ENCODE measurements at places on chromosomes 3 and 15.

- peak; percentile 44 for DNase-seq
Measured at GRCh38 chr3:184289426-184289938, 9.6 kb upstream of the PSMD2 start.

- DNase-seq = no peak
Measured at GRCh38 chr15:39625451-39625850, 44.6 kb downstream of the THBS1 start.

DNA sequence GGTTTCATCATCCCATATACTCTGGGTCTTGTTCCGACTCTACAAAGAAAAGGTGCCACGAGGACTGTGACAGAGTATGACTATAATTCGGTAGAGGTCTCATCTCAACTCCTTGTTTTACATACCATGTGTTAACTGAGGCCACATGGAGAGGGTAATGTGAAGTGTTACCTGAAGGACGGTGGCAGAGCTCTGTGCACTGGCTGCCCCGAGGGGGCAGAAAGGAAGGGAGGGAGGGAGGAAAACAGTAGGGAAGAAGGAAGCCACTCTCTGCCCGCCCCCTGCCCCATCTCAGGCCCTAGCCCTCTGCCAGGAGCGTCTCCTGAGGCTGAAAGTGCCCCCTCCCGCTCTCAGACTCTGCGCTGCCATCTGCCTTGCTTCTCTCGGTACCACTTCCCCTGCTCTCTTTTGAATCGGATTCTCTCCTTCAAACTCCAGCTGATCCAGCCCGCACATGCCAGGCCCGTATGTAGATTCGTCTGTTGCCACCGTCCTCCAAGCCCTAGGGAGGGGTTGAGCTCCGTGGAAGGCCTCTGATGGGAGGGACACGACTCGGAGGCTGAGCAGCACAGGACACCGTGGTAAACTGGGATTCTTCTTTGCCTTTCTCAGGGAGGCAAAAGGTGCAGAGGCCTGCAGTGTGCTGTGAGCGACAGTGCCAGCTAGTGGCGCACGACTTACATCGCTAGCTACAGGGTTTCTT lies 70.5 kb upstream of the ATP10A start:
- DNase-seq = peak; percentile 40

DNA sequence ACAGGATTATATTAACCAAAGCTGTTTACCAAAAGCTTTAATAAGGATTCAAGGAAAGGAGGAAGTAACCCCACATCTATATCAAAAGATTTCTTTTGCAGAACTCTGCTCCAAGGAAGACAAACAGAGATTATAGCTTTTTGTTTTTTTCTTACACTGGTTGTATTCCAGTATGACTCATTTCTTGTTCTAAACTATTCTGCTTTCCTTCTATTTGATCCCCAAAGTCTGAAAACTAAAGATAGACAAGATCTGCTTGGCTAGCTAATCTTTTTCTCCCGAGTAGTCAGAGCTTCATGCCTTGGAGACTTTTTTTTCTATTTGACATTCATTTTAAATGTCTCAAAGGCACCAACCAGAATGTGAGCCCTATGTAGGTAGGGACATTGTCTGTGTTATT lies 36.8 kb upstream of the FRMD5 start:
- DNase-seq = no peak

GRCh38 chr3:144085964-144086363 lies 114.3 kb downstream of the DIPK2A start:
- peak; percentile 45 for DNase-seq

DNA sequence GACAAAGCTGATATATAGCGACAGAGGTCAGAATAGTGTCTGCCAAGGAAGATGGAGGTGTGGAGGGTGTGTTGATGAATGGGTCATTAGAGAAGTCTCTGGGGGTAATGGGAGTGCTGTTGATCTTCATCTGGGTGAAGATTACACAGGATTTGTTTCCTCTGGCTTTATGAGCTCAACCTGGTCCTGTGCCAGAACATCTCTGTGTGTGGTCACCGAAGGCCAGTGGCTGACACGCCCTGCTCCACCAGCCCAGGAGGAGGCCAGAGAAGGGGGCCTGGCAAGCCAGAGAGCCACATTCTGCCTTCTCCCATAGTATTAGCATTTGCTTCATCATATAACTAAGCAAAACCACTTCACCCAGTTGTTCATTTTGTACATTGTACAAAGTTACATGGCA lies 121.1 kb downstream of the ZNF621 start:
- DNase-seq = no peak

DNA sequence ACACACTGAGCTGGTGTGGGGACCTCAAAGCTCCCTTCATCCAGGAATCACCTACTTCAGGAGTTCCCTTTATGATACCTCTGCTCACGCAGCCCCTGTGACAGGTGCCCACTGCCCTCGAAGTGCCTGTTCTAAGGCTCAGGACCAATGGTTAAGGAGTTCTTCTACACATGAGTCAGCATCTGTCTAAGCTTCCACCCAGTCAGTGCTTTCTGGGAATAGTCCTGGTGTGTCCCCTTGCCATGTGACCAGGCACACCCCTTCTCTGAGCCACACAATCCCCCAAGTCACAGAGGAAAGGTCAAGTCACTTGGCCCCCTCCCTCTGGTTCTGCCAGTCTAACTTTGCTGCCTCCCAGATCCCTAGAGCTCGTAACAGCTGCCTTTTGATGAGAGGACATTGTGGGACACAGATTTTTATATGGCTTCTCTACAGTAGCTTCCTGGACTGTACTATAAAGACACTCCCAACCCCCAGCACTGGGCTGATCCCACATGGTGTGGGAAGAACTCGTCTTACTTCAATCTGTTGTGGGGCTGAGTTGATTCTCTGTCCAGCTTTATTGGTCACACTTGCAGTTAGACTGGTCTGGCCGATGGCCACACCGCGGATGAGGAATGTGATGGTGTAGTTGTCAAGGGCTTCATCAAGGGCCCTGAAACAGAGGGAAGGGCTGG lies 78.8 kb downstream of the NUP210 start:
- no peak for DNase-seq

DNA sequence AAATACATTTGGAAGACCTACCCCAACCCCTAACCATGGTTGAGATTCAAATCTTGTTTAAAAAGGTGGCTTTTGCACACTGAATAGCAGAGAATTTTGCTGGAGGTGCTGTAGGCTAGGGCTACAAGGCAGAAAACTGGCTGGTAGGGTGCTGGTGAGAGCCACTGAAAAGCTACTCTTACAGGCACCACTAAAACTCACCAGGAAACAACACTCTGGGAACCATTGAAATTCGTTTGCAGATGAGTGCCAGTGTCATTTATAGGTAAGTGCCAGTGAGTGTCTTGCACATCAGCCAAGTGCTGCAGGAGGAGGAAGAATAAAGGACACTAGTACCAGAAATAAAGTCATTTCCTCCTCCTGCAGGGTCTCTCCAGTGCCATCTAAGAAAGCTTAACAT lies 610.2 kb downstream of the ZNF385D start:
- DNase-seq = no peak

DNA sequence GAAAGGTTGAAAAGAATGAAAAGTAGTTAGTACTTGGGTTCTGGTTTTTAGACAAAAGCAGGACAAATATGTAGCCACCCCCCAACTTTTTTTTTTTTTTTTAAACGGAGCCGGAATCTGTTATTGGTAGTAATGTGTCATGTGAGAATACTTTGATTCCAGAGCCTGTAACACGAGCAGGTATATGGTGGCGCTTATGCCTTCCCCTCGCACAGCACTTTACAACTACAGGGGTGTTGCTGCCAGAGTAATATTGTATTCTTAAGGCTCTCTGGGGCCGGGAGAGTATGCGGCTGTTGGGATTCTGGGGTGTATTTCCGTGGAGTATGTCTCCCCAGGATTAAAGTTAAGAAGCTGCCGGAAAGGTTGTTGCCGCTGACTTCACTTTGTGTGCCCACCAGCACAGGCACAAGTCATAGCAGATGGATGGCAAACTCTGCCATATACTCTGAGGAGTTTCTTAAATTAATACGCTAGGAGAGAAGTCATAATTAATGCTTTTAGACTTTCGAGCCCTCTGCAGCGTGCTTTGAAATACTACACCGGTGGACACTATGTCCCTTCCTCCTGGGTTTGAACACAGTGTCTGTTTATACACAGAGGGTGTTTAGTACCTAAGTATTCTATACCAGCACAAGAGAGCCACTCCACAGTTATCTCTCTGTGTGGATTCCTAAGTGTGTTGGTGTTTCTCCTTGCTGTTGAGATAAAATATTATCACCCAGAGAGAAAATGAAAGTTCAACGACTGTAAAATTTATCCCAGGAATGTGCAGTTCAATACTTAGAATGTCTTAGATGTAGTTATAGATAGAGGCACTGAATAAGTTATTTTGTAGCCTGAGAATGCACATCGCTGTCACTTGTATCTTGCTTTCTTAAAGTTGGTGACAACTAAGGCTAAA lies 1.4 kb downstream of the MBNL1 start:
- no peak for DNase-seq

GRCh38 chr3:140924097-140924873 lies 17.4 kb upstream of the SLC25A36 start:
- no peak for DNase-seq

- DNase-seq = peak; percentile 57
Measured at GRCh38 chr3:5021116-5022092, 42.2 kb downstream of the BHLHE40 start.

GRCh38 chr3:74921676-74922075 lies 307.2 kb upstream of the CNTN3 start:
- DNase-seq = no peak

DNA sequence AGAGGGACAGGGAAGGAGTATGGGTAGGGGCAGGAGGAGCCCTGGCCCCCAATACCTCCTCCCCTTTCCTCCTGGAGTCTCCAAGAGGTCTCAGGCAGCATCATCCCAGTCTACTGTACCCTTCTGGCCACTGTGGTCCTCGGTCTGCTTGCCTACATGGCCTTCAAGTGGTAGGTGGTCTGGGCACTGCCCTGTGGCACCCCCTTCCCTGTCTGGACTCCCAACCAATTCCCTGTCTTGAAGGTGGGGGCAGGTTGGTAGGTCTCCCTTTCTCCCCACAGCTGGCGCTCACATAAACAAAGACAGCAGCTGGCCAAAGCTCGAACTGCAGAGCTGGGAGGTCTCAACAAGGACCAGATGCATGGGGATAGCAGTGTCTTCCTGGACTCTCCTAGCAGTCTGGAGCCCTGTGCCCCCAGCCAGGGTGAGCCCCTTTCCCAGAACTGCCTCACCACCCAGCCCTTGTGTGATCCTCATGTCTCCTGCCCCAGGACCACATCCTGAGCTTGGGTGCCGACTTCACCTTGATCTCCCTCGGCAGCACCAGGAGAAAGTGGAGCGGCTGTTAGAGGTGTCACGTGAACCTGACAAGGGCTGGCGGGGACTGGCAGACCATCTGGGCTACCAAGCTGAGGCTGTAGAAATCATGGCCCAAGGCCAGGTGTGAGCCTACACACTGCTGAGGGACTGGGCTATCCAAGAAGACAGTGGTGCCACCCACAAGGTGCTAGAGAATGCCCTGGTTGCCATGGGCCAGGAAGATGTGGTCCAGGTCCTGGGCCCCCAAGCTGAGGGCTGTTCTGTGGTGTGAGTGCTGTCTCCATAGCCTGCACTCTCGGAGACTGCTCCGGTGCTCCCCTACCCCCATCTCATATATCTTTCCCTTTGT lies 33.1 kb downstream of the NBEAL2 start:
- no peak for DNase-seq

GRCh38 chr3:67495751-67496150 lies 158.7 kb downstream of the SUCLG2 start:
- DNase-seq = no peak

GRCh38 chr15:25543196-25543595 lies 104.4 kb upstream of the UBE3A start:
- no peak for DNase-seq

- peak; percentile 58 for DNase-seq
Measured at GRCh38 chr3:50338965-50339364, 1.7 kb downstream of the RASSF1 start.

DNA sequence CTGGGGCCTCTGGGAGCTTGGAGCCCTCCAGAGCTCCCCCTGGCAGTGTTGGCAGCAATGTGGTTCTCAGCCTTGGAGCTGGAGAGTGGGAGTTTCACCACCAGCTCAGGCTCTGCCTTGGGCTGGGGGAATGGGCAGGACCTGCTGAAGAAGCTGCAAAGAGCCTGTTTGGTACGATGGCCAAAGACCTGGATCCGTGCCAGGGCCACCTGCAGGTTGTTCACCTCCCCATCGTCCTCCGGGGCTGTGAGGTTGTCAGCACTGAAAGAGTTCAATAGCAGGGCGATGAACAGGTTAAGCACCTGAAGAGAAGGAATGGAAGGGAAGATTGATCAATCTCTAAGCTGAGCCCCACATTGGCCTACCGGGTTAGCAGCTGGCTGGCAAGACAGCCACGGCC lies 77.3 kb upstream of the SCN5A start:
- DNase-seq = no peak

- DNase-seq = no peak
Measured at GRCh38 chr3:174541708-174542315, 317.3 kb upstream of the NAALADL2 start.

- no peak for DNase-seq
Measured at GRCh38 chr3:77279276-77279675, 239.4 kb downstream of the ROBO2 start.

GRCh38 chr3:10224794-10225665 lies 23.2 kb upstream of the TATDN2 start:
- peak; percentile 89 for DNase-seq

- DNase-seq = no peak
Measured at GRCh38 chr15:101017093-101017754, 98.1 kb downstream of the LRRK1 start.

- no peak for DNase-seq
Measured at GRCh38 chr3:178048768-178049167, 487.5 kb upstream of the KCNMB2 start.

DNA sequence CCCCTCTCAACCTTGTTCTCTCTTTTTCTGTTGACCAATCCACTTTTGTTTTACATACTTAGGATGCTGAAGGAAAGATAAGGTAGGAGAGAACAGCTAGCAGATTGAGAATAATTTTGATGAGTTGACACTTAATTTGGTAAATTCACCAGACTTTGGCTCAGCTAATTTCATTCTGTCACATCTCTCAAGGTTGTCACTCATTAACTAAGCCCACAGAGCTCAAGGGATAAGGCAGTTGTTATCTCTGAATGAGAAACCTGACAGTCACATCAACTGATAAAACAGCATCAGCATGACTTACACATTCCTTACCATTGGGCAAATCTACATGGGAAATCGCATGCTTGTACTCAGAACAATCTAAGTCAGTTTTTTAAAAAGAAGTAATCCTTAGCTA lies 591.4 kb downstream of the NLGN1 start:
- DNase-seq = no peak
